ENCODE measurements at places on chromosomes 1 and 21. TPM values are rescaled to one million over a fixed set of nuclear protein-coding genes. Genes with fewer than 3 reads are reported as not detected.

The LCE1A gene
- total RNA-seq = not detected

The AADACL3 gene
- not detected for total RNA-seq

The HP1BP3 gene
- 135 TPM for total RNA-seq

The TCP10L gene
- 0.34 TPM for total RNA-seq

The C1orf141 gene
- not detected for total RNA-seq

The BLZF1 gene
- 55.1 TPM for total RNA-seq

The TRAF3IP3 gene
- total RNA-seq = not detected

The MPL gene
- total RNA-seq = not detected

The RAB3B gene
- 49.2 TPM for total RNA-seq

The DIO1 gene
- not detected for total RNA-seq

The RGS13 gene
- total RNA-seq = not detected

- DNase-seq = no peak
Measured at GRCh38 chr1:169694304-169695075, 16.9 kb downstream of the SELL start.

- DNase-seq = no peak
Measured at GRCh38 chr1:2303016-2303775, 75.1 kb downstream of the SKI start.

GRCh38 chr1:94535095-94535494 lies 6.5 kb downstream of the F3 start:
- DNase-seq = no peak

DNA sequence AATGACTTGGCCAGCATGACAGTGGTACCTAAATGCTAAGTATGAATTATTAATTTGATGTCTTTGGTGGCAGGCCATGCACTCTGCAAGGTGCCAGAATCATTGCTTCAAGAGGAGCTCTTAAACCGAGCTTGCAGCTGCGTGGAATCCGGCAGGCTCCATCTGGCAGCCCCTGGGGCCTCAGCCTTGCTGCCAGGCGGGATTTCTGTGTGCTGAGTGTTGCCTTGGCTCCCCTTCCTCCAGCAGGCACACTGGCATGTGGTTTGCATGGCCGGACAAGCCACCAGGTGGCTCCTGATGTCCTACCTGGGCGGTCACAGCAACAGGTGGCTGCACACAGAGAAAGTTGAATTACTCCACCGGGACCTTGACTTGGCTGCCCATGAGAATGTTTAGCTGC lies 155.4 kb downstream of the URB2 start:
- no peak for DNase-seq

GRCh38 chr1:68375919-68376318 lies 73.8 kb downstream of the RPE65 start:
- DNase-seq = peak; percentile 30

- no peak for DNase-seq
Measured at GRCh38 chr1:92399076-92399475, 87.6 kb downstream of the GFI1 start.

GRCh38 chr1:212021563-212021962 lies 13.8 kb downstream of the INTS7 start:
- no peak for DNase-seq

- DNase-seq = no peak
Measured at GRCh38 chr1:180757657-180758056, 125.8 kb downstream of the XPR1 start.

DNA sequence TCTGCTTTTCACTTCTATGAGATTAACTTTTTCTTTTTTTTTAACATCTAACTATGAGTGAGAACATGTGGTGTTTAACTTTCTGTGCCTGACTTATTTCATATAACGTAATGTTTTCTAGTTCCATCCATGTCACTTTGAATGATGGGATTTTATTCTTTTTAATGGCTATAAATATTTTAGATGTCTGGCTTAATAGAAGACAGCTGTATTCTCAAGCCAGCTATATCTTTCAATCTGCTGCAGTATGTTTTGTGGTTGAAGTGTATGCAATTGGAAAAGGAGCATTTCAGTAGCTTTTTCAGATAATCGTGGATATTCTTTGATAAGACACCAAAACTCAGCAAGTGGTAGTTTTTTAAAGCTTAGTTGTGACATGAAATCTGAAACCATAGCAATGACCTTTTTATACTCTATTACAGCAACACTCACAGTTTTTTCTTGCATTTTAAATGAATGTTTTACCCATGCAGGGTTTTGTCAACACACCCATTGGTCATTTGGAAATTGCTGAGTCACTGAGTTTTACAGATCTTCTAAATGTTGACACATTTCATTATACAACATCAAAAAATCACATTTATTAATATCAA lies 5.7 kb upstream of the SVBP start:
- peak; percentile 46 for DNase-seq

- DNase-seq = no peak
Measured at GRCh38 chr1:55522353-55522903, 307.3 kb upstream of the USP24 start.

GRCh38 chr1:243343970-243344937 lies 88.4 kb downstream of the SDCCAG8 start:
- peak; percentile 21 for DNase-seq

DNA sequence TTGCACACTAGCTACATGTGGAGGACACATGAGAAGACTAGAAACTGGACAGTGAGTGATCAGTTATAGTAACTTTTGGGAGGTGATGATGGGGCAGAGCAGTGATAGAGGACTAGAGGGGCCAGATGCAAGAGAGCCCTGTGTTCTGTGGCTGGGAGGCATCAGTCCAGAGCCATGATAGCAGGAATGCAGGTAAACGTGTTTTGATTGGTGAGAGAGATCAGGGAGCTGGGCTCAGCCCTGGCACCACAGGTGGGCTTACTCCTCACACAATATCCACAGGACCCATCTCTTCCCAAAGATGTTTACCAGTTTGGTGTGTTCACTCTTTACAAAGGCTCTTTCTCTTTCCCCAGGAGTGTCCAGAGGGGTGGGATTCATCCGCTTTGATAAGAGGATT lies 86.5 kb downstream of the ELAVL4 start:
- DNase-seq = no peak

- DNase-seq = no peak
Measured at GRCh38 chr1:100009458-100009857, 39.7 kb downstream of the SLC35A3 start.

DNA sequence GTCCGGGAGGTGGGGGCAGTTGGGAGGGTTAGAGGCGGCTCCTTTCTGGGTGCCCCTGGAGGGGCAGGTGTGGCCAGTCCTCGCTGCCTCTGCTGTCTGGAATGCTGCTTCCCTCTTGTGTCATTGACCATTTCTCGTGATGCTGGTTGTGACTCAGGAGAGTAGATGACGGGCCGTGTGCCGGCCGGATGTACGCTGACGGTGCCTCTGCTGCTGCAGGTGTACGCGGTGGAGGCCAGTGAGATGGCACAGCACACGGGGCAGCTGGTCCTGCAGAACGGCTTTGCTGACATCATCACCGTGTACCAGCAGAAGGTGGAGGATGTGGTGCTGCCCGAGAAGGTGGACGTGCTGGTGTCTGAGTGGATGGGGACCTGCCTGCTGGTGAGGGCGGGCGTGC lies 13.9 kb downstream of the PRMT2 start:
- DNase-seq = no peak

DNA sequence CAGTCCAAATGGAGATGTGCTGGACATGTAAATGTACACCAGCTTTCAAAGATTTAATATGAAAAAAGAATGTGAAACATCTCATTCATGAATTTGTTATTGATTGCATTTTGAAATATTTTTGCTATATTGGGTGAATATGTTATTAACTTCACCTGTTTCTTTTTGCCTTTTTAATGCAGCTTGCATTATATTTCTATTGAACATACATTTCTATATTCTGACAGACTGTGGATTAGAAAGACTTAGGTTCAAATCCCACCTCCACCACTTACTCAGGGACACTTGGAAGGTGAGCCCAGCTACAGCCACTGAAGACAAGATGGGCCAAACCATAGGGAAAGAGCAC lies 37.8 kb downstream of the LRRN2 start:
- DNase-seq = no peak

DNA sequence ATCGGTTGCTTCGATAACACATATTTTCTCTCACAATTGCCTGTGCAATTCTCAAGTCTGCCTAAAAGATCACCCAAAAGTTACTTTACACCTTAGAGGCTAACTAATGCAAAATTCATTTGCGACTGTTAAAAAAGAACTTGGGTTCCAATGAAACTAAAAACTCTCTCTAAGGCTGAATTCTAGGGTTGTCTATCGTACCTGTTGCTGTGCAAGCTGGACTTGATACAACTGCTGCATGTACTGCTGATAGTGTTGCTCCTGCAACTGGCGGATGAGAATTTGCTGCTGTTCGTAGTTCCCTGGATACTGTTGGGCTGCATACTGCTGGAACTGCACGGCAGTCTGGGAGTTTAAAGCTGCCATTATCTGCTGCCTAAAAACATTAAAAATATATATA lies 27.6 kb downstream of the ACBD3 start:
- no peak for DNase-seq
